ENCODE measurements at places on chromosomes 4 and X. TPM values are rescaled to one million over a fixed set of nuclear protein-coding genes. Genes with fewer than 3 reads are reported as not detected.

GRCh38 chr4:140653718-140654494 lies 85.1 kb upstream of the UCP1 start:
- H3K36me3 ChIP-seq = no peaks in the 10 kb centered on the region
- DNase-seq = no peak
- peaks cover 54% of the 10 kb centered on the region for H3K27me3 ChIP-seq
- no peak overlapping the region for H3K27ac ChIP-seq
- no peaks in the 10 kb centered on the region for H3K4me1 ChIP-seq

DNA sequence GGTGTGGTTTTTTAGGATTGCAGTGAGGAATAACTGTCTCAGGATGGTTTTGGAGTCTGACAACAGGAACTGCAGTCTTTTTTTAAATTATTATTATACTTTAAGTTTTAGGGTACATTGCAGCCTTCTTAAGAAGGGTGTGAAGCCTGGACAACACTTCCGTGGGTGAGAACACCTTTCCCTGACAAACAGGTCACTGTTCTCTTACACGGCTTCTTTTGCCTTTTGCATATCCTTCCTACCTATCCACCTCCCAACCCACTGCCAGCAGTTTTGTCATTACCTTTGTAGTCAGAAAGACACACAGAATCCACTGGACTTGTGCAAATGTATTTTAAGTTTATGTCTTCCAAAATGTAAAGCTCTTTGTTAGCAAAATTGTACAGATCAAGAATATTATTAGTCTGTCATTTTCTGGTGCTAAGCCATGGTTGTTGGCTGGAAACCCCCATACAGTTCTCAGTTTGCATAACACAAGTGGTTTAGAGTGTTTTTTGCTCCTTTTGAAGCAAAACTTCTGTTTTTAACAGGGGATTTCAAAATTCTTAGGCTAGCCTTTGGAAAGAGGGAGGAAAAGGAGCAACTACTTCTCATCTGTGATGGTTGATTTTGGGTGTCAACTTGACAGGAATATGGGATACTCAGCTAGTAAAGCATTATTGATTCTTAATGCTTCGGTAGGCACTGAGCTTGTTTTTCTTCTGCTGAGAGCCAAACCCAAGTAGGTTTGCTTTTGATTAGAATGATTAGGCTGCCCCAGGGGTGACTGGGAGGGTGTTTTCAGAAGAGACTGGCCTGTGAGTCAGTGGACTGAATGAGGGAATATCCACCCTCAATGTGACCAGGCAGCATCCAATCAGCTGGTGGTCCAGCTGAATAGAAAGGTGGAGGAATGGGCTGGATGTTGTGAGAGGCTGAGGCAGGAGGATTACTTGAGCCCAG lies 29.4 kb upstream of the KLHL2 start:
- no peak overlapping the region for H3K4me3 ChIP-seq
- H3K4me1 ChIP-seq = no peaks in the 10 kb centered on the region
- peaks cover 32% of the 10 kb centered on the region for H3K27me3 ChIP-seq
- no peak for DNase-seq
- H3K27ac ChIP-seq = peak overlapping the region; percentile 45

DNA sequence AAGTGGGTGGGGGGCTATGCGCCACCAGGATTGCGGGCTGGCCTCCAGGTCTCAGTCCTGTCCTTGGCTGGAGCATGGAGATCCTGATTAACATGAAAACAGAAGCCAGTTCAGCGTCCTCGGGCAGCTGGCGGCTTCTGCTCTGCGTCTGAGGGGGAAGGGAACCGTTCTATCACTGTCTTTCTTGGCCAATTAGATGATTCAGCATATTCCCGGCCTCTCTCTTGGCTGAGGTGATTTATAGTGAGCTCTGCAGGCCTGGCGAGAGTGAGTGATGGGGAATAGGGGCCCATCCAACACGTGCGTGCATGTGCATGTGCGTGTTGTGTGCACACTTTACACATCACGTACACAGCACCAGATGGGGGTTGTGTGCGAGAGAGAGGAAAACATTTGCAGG lies 145.8 kb upstream of the ATP6AP2 start:
- H3K27ac ChIP-seq = no peak overlapping the region
- no peak for DNase-seq
- H3K36me3 ChIP-seq = no peaks in the 10 kb centered on the region
- H3K4me3 ChIP-seq = no peak overlapping the region
- no peaks in the 10 kb centered on the region for H3K27me3 ChIP-seq

DNA sequence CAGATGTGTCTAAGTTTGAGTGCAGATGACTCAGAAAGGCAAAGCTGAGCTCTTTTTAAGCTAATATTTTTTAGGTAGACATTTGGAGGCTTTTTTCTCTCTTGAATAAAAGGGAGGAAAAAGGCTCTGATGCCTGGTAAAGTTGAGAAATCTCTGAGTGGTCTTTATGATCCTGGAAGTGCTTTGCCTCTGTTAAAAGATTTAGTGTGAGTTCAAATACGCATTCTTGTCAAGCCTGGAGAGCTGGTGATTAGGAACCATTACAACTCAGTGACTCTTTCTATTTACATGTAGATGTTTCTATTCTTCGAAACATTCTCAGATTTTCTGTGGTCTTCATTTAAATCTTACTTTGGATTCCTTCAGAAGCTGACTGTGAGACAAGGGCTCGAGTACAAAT lies 143.4 kb upstream of the MED14 start:
- no peak for DNase-seq
- H3K4me3 ChIP-seq = no peak overlapping the region
- H3K36me3 ChIP-seq = no peaks in the 10 kb centered on the region
- H3K27me3 ChIP-seq = no peaks in the 10 kb centered on the region

- H3K27me3 ChIP-seq = peaks cover 5% of the 10 kb centered on the region
- H3K4me3 ChIP-seq = no peak overlapping the region
- no peaks in the 10 kb centered on the region for H3K36me3 ChIP-seq
- H3K27ac ChIP-seq = no peak overlapping the region
- DNase-seq = no peak
Measured at GRCh38 chrX:40380655-40381488, 199.9 kb upstream of the ATP6AP2 start.

DNA sequence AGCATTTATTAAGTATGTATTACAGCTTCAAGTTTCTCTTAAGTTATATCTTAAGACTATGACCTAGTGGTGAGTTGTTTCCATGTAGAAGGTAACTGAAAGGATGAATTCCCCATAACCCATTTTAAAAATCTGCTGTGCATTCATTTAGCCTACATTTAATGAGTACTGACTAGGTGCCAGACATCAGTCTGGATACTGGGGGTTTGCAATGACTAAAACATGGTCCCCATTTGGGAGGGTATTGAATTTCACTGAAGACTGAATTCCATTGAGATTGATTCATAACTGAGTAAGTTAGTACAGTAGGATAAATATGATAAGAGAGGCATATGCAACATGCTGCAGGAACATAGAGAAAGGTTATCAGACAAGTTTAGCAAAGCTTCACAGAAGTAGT lies 241.5 kb downstream of the FRAS1 start:
- H3K27ac ChIP-seq = no peak overlapping the region
- DNase-seq = no peak
- H3K27me3 ChIP-seq = peaks cover 4% of the 10 kb centered on the region
- no peak overlapping the region for H3K4me3 ChIP-seq
- H3K4me1 ChIP-seq = no peaks in the 10 kb centered on the region
- no peaks in the 10 kb centered on the region for H3K36me3 ChIP-seq

- no peak for DNase-seq
- no peaks in the 10 kb centered on the region for H3K27me3 ChIP-seq
- H3K4me3 ChIP-seq = no peak overlapping the region
- no peaks in the 10 kb centered on the region for H3K4me1 ChIP-seq
- H3K27ac ChIP-seq = no peak overlapping the region
- H3K36me3 ChIP-seq = no peaks in the 10 kb centered on the region
Measured at GRCh38 chr4:43133566-43133965, 241.1 kb downstream of the GRXCR1 start.

DNA sequence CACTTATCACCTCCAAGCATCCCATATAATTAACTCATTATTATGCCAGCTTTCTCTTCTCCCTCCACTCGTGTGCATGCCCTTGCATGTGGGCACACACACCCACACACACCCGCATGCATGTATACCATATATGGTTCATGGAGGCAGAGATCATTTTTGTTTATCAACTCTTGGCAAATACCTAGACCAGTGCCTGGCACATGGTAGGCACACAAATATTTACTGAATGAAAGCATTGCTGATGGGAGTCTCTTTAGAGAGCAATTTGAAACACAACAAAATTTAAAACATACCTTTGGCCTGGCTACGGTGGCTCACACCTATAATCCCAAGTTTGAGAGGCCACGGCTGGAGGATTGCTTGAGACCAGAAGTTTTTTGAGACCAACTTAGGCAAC lies 51.1 kb upstream of the SLC10A4 start:
- H3K27ac ChIP-seq = peak overlapping the region; percentile 86
- H3K4me1 ChIP-seq = peaks cover 32% of the 10 kb centered on the region
- no peak overlapping the region for H3K4me3 ChIP-seq
- no peaks in the 10 kb centered on the region for H3K36me3 ChIP-seq

GRCh38 chrX:123817288-123817894 lies 42.5 kb upstream of the XIAP start:
- no peak overlapping the region for H3K4me3 ChIP-seq
- no peaks in the 10 kb centered on the region for H3K36me3 ChIP-seq
- H3K27ac ChIP-seq = no peak overlapping the region
- no peaks in the 10 kb centered on the region for H3K4me1 ChIP-seq

- H3K4me3 ChIP-seq = no peak overlapping the region
- no peaks in the 10 kb centered on the region for H3K4me1 ChIP-seq
- H3K36me3 ChIP-seq = no peaks in the 10 kb centered on the region
- no peak overlapping the region for H3K27ac ChIP-seq
Measured at GRCh38 chr4:24063731-24064130, 173.9 kb upstream of the PPARGC1A start.

- no peak overlapping the region for H3K27ac ChIP-seq
- H3K4me1 ChIP-seq = peaks cover 2% of the 10 kb centered on the region
- H3K4me3 ChIP-seq = no peak overlapping the region
Measured at GRCh38 chrX:13923845-13924244, 105.8 kb downstream of the GEMIN8 start.

DNA sequence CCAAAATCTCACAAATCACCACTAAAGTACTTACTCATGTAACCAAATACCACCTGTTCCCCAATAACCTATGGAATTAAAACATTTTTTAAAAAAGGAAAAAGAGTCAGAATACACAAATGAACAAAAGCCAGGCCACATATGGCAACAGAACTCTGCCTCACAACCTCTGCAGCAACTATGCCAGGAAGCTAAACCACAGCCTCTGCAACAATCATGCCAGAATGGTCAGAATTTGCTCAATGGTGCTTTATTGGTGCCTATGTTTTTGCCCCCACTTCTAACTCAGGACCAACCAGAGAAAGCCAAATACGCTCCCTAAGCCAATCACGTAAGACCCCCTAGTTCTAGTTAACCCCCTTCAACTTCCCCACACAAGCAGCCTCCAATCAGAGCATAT lies 69.6 kb downstream of the HOPX start:
- no peak for DNase-seq
- H3K4me1 ChIP-seq = no peaks in the 10 kb centered on the region
- H3K27ac ChIP-seq = no peak overlapping the region
- no peak overlapping the region for H3K4me3 ChIP-seq
- peaks cover 54% of the 10 kb centered on the region for H3K27me3 ChIP-seq

- peaks cover 9% of the 10 kb centered on the region for H3K4me1 ChIP-seq
- peaks cover 3% of the 10 kb centered on the region for H3K36me3 ChIP-seq
- H3K4me3 ChIP-seq = no peak overlapping the region
- no peaks in the 10 kb centered on the region for H3K27me3 ChIP-seq
- no peak for DNase-seq
Measured at GRCh38 chr4:3207531-3208037, 41.4 kb upstream of the MSANTD1 start.

DNA sequence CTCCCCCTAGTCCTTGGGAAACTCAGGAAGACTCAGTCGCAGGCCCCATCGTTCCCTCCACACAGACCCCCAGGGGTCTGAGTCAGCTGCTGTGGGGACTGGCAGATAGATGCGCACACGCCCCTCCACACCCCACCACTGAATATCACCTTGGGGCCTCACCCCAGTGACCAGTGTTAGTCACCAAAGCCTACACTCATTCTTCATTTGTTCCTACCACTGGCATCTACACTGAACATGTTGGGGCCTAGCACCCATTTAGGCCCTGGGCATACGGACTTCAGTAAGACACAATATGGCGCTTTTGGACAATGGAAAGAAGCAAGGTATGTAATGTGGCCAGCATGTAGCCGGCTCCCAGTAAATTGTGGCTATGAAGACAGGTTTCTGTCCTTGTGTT lies 154.1 kb upstream of the PJA1 start:
- no peak overlapping the region for H3K27ac ChIP-seq
- H3K4me3 ChIP-seq = no peak overlapping the region
- no peaks in the 10 kb centered on the region for H3K36me3 ChIP-seq
- DNase-seq = no peak

PCDH19 gene
- not detected for total RNA-seq

APLN gene
- total RNA-seq = not detected

GUCY1B1 gene
- 15.3 TPM for total RNA-seq

CENPVL2 gene
- not detected for total RNA-seq
